Pons (tissue), 1 donor: ENCODE measurements at places on chromosomes 7 and 10.
A peak's percentile ranks its signal among the peaks of the same experiment; 100 is the strongest.

GRCh38 chr10:58952747-58953466, 223.5 kb upstream of the PHYHIPL start:
- peak; percentile 87 for DNase-seq

GRCh38 chr7:93897680-93898079, 7.1 kb upstream of the TFPI2 start:
- DNase-seq: no peak

GRCh38 chr7:156156734-156157408, 344.6 kb upstream of the SHH start:
- peak; percentile 19 for DNase-seq

DNA sequence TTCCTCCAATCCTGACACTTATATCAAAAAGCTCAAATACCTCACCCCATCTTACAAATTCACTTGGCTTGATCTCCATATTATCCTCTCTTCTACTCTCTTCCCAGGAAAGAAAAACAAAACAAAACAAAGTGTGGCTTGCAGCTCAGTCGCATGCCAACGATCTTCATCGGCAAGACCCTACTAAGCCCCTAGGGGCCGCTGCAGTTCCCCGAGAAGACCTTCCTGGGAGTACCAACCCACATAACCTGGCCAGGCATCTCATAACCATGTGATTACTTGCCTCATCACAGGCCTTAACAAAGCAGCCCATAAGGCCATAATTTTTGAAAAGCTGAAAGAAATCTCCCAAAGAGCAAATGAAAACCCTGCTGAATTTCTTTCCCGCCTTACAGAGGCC, 103.7 kb downstream of the ZNF92 start:
- peak; percentile 4 for DNase-seq

GRCh38 chr10:110932505-110933180, 13.2 kb downstream of the SHOC2 start:
- no peak for DNase-seq

- DNase-seq: no peak
Observed at GRCh38 chr7:158127241-158127640, 460.4 kb downstream of the PTPRN2 start.

DNA sequence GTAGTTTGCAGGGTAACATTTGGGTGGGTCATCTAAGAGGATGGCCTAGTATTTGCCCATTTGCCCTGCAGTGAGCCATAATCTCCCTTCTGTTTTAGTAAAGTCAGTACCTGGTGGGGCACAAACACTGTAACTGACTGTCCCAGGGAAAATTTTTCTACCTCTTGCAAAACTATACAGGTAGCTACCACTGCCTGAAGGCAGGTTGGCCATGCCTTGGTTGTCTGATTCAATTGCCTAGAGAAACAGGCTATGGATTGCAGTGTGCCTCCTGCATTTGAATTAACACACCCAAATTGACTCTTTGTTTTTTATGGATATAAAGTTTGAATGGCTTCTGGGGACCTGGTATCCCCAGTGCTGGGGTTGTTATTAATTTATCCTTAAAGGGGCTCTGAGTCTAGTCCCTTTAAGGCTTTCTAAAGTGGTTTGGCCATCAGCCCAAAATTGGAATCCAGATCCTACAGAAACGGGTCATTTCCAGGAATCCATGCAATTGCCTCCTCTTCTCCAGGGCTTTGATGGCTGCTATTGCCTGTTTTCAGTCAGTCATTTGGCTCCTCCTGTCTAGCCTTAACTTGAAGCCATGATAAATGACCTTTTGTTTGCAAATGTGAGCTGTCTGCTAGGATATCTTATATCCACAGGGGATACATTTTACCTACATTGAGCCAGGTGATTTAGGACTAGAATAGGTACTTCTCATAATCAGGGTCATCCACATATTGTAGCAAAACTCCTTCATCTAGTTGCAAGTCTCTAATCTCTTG, 89.1 kb downstream of the STRA8 start:
- DNase-seq: no peak

GRCh38 chr10:130430852-130431704, 294.9 kb downstream of the GLRX3 start:
- DNase-seq: no peak

GRCh38 chr10:944034-944831, 12.7 kb upstream of the LARP4B start:
- peak; percentile 44 for DNase-seq

DNA sequence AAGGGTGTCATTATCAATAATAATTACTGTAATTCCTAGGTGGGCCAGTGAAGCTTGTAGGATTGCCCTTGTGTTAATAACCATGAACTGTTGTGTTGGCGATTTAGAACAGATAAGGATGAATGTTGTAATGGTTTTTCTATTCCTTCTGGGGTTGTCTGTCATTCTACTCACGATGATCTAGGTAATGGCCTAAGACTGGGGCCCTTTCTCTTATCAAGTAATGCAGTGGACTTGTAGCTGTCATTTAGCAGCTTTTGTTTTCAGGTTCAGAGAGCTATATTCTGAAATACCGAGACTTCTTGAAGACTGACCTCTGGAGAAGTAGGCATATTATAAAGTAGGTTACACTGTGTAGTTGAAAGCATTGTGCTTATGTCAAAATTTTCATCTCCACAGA, 110.2 kb downstream of the TAF3 start:
- DNase-seq: no peak

GRCh38 chr7:16422917-16423316, 1.6 kb upstream of the CRPPA start:
- no peak for DNase-seq

GRCh38 chr7:104093127-104093526, 103.7 kb upstream of the RELN start:
- DNase-seq: no peak

DNA sequence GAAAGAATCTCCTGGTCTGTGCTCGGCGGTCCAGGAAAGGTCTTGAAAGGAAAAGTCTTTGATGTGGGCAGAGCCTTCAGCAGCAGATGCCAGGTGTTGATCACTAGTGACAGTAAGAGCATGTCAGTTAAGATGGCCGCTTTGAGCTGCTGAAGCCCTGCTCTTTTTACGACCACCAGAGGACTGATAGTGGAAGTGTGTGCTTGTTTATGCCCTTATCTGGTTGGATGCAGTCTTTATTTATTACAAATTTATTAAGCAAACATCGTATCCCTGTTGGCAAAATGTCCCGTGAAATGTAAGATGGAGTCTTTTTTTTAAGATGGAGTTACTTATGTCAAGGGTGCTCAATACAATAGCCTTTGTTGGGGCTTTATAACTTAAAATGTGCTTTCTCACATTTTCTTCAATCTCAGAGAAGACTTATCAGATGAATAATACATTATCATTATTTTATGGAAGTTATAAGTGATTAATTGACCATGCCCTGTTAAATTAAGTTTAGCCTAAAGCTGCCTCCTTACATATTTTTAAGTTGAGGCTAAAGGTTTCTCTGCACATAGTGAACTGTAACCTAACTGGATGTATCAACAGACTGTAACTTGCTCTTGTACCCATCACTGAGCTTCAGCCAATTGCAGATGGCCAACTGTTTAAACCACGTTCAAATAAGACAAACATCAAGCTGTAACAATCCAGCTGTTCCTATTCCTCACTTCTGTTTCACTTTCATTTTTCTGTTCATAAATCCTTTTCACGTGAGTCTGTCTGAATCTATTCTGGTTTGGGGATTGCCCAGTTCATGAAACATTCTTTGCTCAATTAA, 97.4 kb upstream of the PIK3CG start:
- no peak for DNase-seq
